ENCODE measurements at places on chromosomes 5 and 9. TPM values are rescaled to one million over a fixed set of nuclear protein-coding genes. Genes with fewer than 3 reads are reported as not detected.
A peak's percentile ranks its signal among the peaks of the same experiment; 100 is the strongest.

GRCh38 chr5:159258361-159258760, 4.7 kb upstream of the UBLCP1 start:
- peaks cover 9% of the 10 kb centered on the region for H3K27me3 ChIP-seq
- peaks cover 6% of the 10 kb centered on the region for H3K36me3 ChIP-seq
- H3K4me1 ChIP-seq = peaks cover 10% of the 10 kb centered on the region
- no peak overlapping the region for H3K4me3 ChIP-seq

DNA sequence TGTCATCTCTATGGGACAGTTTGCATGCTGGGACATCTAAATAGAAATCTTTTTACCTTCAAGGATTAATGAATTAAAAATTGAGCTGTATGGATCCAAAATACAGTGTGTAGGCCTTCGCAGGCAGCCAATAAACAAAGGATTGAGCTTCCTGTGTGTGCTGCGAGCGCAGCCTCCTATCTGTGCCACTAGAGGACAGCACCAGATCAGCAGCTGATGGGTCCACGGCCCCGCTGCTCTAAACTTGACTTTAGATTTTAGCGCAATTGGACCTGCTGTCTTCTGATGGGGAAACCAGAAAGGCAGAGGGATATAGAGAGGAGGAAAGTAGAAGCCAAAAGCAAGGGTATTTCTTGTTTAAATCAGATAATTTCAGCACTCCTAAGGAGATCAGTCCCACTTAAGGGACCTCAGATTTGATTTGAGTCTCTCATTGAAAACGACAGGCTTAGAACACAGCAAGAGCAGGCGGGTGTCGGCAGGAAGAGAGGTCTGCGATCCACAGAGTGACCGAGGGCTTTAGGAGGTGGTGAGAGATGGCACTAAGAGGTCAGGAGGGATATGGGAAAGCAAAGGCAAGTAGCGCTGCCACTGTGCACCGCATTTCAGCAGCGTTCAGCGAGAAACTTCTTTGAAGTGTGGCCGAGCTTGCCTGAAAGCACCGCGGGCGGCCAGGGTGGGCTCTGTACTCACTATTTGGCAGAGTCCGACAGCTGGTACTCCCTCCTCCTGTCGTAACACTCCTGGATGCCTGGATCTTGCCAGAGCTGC, 214.3 kb downstream of the GNA14 start:
- H3K27ac ChIP-seq = no peak overlapping the region
- peak; percentile 15 for DNase-seq
- peaks cover 3% of the 10 kb centered on the region for H3K27me3 ChIP-seq
- H3K4me1 ChIP-seq = peaks cover 5% of the 10 kb centered on the region

DNA sequence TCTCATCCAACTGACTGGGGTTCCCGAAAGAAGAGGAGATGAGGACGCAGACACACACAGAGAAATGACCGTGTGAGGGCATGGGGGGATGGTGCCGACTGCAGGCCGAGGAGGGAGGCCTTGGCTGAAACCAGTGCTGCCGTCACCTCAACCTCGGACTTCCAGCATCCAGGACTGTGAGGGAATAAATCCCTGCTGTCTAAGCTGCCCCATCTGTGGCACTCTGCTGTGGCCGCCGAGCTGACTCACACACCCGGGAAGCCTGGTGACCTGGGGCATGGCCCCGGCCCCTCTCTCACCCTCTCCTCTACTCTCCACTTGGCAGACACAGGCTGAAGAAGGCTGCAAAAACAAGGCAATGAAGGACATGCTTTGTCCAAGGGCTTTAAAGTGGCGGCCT, 4.4 kb upstream of the COL5A1 start:
- H3K4me3 ChIP-seq = no peak overlapping the region
- no peak overlapping the region for H3K27ac ChIP-seq
- H3K36me3 ChIP-seq = no peaks in the 10 kb centered on the region
- H3K4me1 ChIP-seq = no peaks in the 10 kb centered on the region
- peaks cover 12% of the 10 kb centered on the region for H3K27me3 ChIP-seq

Gene LCN2
- not detected for total RNA-seq

- no peak for DNase-seq
- peaks cover 22% of the 10 kb centered on the region for H3K27me3 ChIP-seq
- no peaks in the 10 kb centered on the region for H3K36me3 ChIP-seq
Measured at GRCh38 chr9:109488791-109489492, 9.2 kb downstream of the PTPN3 start.

Gene GCNT4
- 0.67 TPM for total RNA-seq

Gene LECT2
- not detected for total RNA-seq

GRCh38 chr5:55429221-55429612, 105.5 kb downstream of the PLPP1 start:
- H3K4me3 ChIP-seq = no peak overlapping the region
- no peak overlapping the region for H3K27ac ChIP-seq
- DNase-seq = no peak
- peaks cover 56% of the 10 kb centered on the region for H3K36me3 ChIP-seq

GRCh38 chr9:126614088-126614454, 343 bp downstream of the LMX1B start:
- H3K27me3 ChIP-seq = peaks cover 65% of the 10 kb centered on the region
- no peak overlapping the region for H3K4me3 ChIP-seq
- peaks cover 8% of the 10 kb centered on the region for H3K4me1 ChIP-seq
